ENCODE measurements at places on chromosomes 13 and 19. TPM values are rescaled to one million over a fixed set of nuclear protein-coding genes. Genes with fewer than 3 reads are reported as not detected.

Gene OR7G1
- total RNA-seq: not detected

DNA sequence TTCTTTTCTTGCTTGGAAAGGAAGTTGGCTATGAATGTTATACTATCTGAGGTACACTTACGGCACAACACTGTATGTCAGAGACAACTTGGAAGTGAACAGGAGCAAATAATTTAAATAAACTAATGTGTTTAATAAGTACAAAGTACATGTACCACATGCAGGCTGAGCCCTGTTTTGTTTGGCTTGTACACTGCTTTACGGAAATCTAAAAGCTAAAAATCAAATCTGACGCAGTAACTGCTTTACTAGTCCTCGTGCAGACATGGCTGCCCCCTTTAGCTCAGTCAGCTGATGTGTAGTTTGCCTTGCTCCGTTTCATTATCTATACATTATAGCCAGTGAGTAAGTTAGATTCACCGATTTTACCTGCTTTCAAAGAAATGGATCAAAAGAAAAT, 36.5 kb downstream of the TDRD3 start:
- DNase-seq: no peak

DNA sequence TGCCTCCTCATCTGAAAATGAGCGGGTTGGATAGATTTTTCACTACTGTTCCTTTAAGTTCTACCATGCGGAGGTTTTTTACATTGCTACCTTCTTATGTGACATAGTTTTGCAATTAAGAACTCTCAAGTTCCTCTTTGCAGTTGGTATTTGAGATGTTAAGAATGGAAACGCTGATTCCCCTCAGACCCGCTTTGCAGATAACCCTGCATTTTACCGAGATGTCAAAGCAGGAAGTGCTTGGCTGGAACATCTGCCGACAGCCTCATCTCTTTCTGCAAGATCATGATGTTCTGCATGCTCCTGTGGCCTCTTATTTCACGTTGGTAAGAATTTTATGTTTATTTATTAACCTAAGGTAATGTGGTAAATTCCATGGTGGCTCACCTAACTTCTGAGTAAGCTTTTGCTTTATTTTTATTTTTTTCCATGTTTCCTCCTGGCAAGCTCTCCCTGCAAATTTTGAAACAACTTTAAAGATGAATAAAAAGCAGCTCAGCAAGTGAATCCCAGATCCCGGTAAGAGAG, 22.5 kb downstream of the PABPC3 start:
- DNase-seq: no peak

Gene SLC39A3
- 40.3 TPM for total RNA-seq

DNA sequence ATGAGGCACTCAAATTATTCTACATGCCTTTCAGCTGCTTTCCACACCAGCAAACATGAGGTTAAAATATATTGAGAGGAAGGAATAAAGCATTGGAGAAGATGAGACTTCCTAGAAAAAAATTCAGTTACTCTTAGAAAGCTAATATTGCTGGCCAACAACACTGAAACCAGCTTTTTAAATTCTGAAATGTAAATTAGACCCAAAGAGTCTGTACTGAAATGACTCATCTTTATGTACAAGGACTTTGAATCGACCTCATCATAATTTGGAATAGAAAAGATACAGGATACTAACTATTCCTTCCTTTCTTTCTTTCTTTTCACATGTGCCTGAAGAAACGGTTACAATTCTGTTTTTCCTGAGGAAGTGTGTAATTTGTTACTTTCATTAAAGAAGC, 6.5 kb upstream of the HSPH1 start:
- no peak for DNase-seq

DNA sequence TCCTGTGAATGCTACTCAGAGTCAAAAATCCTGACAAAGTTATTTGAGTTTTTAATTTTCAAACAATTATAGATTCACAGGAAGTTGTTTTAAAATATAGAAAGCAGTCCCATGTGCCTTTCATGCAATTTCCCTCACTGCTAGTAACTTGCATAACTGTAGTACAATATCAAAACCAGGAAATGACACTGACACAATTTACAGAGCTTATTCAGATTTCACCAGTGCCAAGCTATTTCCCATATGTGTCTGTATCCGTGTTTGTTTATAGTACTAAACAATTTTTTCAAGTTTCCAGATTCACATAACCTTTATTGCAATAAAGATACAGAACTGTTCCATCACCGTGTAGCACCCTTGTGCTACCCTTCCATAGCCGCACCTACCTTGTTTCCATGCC, 934.6 kb downstream of the PCDH17 start:
- DNase-seq: no peak

Gene MYO1F
- 20.7 TPM for total RNA-seq

Gene PTPRH
- total RNA-seq: 4.2 TPM

DNA sequence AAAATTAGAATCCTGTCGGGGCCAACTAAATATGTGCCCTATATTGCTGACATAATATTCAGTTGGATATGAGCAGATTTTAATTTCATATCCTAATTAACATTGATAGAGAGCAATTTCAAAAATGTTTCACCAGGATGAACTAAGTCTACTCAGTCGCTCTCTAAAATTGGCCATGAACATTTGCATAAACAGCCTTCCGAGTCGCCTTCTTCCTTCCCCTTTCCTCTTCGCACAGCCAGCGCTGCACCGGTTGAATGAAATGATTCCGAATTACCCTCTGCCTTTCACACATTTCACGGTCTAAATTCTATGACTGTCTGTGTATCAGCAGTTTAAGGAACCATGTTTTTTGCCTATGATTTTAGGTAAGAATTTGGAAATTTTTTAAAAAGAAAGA, 413.7 kb downstream of the LIG4 start:
- DNase-seq: peak; percentile 14

DNA sequence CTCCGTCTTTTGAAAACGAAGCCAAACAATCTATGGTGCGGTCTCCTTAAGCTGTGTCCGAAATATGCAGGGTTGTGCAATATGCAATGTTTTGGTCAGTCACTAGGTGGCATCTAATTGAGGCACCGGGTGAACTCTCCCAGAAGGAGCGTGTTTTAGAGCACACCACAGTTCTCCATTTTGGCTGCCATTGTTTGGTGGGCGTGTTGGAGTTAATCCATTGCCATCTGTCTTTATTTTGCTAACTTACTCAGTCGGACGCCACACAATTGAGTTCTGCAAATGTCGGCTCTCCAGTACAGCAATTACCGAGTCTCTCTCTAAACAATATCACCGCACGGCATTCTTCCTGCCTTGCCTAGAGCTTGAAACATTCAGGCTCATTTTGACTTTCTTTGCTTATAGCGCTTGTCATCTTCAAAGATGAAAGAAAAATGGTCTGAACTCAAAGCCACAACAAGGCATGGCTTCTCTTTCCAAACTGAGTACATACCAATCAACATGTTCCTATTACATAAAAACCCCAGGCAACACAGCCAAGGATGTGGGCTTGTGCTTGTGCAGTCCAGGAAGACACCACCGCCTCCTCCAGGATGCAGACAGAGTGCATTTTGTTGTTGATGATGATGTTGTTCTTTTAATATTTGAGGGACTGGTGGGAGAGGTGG, 182.0 kb upstream of the SERP2 start:
- peak; percentile 76 for DNase-seq

Gene CD33
- total RNA-seq: 3.1 TPM

Gene PODNL1
- 2.5 TPM for total RNA-seq

Gene ZNF154
- 17.7 TPM for total RNA-seq

GRCh38 chr13:40653527-40654318, 12.7 kb downstream of the FOXO1 start:
- DNase-seq: no peak

DNA sequence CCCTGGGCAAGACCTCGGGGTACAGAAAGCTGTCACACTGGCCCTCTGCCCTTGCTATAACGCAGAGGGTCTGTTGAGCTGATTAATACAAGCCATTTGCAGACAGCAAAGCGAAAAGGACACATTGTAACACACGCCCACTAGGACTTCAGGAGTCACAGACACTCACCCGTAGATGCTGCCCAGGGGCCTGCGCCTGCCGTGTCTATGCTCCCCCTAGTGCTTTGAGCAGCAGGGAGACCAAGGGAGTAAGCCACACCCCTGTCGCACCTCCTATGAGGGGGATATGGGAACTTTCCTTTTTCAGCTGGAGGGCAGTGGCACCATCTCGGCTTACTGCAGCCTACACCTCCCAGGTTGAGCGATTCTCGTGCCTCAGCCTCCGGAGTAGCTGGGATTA, 1930.2 kb downstream of the OLFM4 start:
- DNase-seq: no peak

DNA sequence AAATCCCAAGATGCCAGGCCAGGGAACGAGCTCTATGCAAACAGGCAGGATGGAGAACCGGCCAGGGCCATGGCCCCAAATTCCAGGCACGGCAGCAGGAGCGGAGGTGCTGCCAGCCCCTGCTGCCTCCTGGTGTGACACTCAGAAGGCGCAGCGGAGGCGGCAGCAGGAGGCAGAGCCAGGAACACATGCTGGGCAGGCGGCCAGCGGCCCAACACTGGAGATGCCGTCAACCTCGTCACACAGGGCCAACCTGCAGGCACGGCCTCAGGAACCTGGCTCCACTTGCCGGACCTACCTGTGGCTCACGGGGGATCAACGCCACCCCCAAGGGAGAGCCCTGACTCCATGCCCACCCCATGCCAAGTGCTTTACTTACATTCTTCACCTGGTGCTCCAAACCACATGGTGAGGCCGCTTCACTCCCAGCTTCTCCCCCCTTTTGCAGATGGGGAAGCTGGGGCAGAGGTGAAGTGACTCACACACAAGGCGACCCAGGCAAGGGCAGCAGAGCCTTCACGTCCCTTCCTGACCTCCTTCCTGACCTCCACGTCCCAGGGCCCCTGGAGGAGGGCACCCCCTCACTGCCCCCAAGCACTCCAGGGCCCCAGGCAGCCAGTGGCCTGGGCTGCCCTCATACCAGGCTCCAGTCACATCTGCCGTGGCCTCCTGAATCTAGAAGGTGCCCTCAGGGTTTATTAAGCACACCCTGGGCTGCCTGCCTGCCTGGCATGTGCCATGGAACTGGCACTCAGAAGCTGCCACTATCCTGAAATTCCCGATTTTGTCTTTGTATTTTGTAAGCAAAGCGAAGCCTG, 43.5 kb downstream of the GGACT start:
- DNase-seq: no peak

DNA sequence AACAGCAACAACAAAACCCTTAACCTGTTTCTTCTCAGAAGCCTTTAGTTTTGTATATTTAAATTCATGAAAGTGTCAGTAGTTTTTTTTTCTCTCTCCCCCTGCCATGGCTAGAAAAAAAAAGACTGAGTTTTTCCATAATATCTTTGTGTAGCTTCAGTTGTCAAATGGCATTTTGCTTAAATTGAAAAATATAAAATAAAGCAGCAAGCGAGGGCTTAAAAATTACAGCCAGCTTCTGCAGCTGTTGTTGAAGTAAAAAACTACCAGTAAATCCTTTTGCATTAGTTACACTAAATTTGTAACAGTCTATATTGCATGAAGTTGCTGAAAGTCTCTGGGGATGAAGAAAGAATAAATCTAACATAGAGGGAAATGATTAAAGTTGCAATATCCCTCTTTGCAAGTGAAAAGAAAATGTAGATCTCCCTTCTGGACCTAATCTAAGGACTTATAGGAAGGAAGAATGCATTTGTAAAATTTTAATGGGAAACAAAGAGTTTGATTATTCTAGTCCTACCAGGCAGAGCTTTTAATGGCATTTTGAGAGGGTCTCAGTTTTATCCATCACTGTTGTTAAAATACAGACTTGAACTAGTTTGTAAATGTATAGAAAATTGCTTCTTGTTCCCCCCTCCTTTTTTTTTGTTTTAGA, 215.7 kb downstream of the ATP8A2 start:
- no peak for DNase-seq

Gene PRSS57
- not detected for total RNA-seq

GRCh38 chr19:16836115-16837034, 7.2 kb downstream of the SIN3B start:
- no peak for DNase-seq

Gene FXYD7
- 177 TPM for total RNA-seq

GRCh38 chr13:113086031-113086750, 19.4 kb upstream of the F7 start:
- DNase-seq: no peak

DNA sequence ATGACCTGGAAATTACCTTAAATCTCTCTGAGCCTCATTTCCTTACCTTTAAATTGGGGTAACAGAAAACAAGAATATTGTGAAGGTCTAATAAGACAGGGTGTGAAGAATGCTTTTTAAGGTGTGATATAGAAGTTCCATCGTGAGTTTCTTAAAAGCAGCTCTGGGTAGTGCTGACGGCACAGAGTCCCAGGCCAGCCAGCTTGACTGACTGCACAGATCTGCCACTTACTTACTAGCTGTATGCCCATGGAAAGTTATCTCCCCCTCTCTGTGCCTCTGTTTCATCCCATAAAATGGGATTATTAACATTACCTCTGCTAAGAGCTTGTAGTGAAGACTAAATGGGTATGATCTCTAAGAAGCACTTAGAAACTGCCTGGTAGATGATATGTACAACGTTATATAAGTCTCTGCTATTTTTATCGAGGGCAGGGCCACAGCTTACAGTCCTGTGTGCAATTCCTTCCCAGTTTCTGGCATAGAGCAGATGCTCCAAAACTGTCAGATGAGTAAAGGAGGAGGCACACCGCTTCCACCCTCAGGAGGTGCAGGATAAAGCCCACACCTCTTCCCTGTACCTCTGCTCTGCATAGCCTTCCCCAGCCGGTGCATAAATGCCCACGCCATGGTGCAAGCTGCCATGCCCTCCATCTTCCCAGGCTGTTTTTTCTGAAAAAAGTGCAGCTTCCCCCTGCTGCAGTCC, 99.6 kb downstream of the MBNL2 start:
- DNase-seq: peak; percentile 41

GRCh38 chr13:50594276-50595051, 249.0 kb downstream of the DLEU7 start:
- DNase-seq: no peak
